Trophoblast cell (in vitro differentiated cells and primary cell): ENCODE measurements at places on chromosomes 7 and 10.

DNA sequence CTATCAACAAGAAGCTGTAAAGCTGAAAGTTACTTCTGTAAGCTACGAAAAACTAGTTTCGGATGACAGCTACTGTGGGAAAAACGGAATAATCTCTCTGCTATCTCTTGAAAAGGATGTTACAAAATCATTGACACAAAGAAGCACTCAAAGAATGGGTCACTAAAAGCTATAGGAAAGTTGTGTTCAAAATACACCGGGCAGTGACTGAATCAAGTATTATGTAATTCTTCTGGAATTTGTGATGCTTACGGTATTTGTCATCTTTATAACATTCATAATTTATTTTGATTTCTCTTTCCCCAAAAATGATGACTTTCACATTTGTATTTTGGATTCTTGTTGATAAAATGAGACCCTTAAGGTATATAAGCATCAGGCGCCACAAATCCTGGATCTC lies 112.1 kb upstream of the KLF6 start:
- DNase-seq: peak; percentile 85

DNA sequence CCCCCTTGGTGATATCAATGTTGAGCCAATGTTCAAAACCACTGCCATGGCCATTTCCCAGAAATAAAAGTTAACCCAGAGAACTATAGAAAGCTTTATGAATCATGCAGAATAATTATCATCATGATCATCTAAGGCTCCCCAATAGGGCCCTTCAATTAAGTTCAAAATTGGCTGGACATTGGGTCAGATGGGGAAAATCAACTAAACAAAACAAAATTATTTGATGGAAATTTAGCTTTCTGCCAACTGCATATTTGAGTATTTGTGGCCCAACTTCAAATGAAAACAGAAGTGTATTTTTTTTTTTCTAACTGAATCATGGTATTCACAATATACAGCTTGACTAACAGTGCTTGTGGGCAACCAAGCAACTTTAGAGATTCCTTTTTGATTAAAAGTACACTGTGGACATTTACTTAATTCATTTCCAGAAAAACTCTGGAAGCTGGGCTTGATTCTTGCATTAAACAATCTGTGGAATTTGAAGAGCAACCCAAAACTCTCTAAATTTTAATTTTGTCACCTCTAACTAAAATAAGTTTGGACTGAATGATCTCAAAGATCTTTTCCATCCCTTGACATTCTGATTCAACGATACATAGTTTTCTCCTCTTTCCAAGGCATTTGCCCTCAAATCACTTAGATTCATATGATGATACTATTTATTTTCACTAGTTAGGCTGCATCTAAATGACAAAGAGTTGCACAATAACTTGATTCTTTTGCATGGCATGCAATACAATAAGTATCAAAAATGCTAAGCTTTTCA lies 203.2 kb downstream of the AHR start:
- DNase-seq: no peak

GRCh38 chr10:22722626-22723169 lies 8.3 kb upstream of the PIP4K2A start:
- no peak for DNase-seq

DNA sequence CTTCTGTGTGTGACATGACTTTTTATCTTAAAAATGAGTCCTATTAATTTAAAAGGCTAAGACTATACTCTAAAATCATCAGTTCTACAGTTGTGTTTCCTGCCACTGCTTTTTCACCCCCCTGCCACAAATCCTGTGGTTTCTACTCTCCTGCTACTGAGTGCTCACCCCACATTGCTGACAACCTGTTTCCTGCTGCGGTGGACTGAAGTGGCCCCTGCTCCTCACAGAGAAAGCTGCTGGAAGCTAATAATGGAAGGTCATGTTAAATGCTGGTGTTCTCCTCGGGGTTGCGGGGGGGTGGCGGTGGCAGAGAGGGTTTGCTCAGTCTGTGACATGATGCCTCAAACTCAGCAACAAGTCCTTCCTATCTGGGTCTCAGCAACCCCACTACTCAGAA lies 113.2 kb upstream of the INHBA start:
- no peak for DNase-seq

GRCh38 chr10:121572859-121573537 lies 25.2 kb downstream of the FGFR2 start:
- DNase-seq: no peak

- no peak for DNase-seq
Measured at GRCh38 chr10:13830385-13830784, 243.6 kb downstream of the PRPF18 start.

DNA sequence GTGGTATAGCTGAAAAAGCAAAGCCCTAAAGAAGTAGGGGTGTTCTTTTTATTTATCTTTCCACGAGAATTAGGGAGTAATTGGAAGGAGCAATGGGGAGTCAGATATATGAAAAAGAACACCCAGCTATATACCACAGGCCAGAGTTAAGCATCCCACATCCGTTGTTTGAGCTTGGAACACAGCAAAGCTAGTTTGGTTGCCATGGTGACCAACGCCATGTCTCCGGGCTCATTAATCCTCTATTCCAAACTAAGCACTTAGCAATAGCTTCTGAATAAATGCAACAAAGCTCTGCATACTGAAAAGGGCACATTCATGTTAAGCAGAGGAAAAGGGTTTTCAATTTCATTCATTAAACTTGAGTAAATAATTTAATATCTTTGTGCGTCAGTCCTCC lies 23.5 kb downstream of the ASB4 start:
- no peak for DNase-seq

DNA sequence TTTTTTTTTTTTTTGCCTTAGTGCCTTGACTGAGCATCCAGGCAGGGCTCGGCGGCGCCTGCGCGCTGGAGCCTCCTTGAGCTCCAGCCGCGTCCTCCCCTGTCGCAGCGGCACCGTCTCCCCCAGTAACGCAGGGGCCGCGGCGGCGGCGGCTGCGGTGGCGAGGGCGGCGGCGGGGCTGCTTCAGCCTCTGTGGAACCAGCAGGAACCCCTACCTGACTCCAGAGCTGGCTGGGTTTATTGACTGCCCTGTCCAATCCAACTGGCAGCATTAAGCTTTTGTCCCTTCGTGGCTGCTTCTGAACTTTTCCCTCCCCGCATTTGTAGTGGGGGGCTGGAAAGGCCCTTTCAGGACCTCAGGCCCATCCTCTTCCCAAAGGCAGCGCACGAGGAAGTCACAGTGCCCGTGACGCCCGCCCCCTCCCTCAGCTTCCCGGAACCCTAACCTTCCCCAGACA lies at the start of gene GPR85:
Gene GPR85 (minus strand): TSS at position 397 of the 458 bp plus-strand sequence. CDS start 2,106 bp downstream, outside the sequence.
- peak; percentile 57 for DNase-seq

DNA sequence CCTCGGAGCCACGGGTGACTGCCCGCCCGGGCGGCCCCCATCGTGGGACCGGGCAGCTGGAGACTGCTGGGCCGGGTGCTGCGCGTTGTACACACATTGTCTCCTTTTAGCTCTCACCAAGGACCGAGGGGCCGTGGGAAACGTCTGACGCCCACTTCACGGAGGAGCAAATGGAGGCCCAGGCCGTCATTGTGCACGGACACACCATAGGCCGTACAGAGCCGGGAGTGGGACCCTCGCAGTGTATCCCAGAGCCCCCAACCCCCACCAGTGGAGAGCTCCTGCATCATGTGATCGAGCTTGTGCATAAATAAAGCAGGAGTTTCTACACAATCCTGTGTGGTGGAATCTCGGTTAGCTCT lies 722 bp downstream of the DENND10 start:
- no peak for DNase-seq

DNA sequence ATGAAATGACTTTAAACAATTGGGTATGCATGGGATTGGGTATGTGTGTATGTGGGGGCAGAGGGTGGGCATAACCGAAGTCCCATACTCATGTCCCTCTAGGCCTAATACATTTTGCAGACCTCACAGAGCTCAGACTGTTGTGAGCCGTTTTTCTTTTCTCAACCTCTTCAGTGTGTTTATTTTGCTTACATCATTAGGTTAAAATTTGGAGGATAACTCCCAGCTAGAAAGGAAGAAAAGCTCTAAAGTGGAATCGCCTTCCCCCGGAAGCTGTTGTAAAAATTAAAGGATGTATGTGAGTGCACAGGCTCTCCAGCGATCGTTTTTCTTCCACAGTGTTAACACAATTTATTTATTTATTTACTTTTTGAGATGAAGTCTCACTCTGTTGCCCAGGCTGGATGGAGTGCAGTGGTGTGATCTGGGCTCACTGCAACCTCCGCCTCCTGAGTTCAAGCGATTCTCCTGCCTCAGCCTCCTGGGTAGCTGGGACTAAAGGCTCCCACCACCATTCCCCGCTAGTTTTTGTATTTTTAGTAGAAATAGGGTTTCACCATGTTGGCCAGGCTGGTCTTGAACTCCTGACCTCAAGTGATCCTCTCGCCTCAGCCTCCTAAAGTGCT lies 1.5 kb upstream of the H2AZ2 start:
- peak; percentile 27 for DNase-seq

DNA sequence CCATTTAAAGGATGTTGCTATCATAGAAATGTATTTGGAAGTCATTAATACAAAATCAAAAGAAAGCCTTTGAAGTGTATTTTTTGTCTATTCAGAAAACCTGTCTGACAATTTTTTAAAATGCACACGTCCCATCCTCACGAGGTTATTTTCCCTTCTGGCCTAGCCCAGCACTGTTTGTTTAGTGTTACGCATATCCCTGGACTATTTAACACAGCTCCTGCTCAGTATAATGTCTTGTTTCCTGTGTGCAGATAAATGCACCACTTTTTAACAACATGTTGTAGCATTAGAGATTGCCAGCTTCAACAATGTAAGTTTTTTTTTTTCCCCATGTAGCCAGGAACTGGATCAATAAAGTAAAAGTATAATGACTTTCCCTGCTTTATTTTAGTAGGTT lies 102.6 kb upstream of the SFMBT2 start:
- no peak for DNase-seq

DNA sequence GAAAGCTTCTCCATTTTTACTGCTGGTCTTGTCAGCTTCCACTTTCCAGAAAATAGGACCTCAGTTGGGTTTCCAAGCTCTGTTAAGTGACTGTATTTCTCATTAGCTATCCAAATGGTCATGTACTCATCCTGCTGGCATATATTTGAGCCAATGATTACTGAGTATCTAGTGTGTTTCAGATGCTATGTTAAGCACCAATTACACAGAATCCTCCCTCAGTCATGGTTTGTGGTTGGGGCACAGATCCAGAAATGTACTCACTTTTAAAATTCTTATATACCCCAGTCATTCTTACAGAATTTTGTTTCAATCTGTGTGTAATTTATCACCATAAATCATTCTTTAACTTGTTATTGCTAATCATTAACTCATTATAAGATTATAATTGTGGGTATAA lies 362.3 kb upstream of the MTPN start:
- DNase-seq: no peak

DNA sequence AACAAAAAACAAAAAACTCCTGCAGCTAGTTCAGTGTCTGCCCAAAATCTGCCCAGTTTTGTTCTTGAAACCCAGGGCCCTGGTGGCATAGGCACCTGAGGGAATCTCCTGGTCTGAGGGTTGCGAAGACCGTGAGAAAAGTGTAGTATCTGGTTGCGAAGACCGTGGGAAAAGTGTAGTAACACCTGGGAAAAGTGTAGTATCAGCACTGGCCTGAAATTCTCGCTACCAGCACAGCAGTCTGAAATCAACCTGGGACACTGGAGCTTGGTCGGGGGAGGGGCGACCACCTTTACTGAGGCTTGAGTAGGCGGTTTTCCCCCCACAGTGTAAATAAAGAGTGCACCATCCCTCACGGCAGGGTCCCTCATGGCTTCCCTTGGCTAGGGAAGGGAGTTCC lies 82.5 kb upstream of the SP4 start:
- DNase-seq: no peak

GRCh38 chr7:115229401-115230105 lies 307.7 kb downstream of the MDFIC start:
- DNase-seq: no peak

GRCh38 chr10:90784771-90785170 lies 73.1 kb downstream of the HTR7 start:
- no peak for DNase-seq

- no peak for DNase-seq
Measured at GRCh38 chr10:46527241-46527811, 29.1 kb downstream of the GPRIN2 start.

GRCh38 chr7:151228024-151228866 lies 1.2 kb upstream of the ABCF2 start:
- no peak for DNase-seq

DNA sequence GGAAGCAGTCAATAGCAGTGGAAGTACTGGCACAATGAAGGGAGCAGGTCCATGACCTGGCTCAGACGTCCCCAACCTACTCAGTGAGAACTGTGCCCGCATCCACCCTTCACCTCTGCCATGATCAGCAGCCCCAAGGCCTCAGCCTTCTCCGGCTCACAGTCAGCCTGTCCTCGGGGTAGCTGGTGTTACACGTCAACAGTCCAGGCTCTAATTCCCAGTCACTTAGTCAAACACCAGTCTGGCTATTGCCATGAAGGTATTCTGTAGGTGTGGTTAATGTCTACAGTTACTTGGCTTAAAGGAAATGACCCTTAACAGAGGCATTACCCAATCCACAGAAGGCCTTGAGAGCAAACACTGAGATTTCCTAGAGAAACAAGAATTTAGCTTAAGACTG lies 49.1 kb downstream of the GRB10 start:
- peak; percentile 96 for DNase-seq

DNA sequence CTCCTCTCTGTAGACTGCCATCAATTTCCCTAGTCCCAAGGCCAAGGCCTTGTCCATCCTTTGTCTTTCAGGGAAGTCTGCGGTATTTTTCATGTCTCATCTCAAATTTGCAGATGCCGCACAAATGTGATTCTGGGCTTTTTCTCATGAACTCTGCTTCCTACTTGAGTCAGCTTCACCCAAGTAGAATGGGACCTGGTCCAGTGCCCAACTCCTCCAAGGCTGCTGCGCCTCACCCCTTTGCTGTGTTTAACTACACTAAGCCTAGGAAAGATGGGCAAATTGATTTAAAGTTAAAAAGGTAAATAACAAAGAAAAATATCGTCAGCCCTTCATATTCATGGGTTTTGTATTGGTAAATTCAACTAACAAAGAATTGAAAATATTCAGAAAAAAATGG lies 1092.6 kb upstream of the AUTS2 start:
- no peak for DNase-seq

- no peak for DNase-seq
Measured at GRCh38 chr10:130656582-130657133, 520.5 kb downstream of the GLRX3 start.

DNA sequence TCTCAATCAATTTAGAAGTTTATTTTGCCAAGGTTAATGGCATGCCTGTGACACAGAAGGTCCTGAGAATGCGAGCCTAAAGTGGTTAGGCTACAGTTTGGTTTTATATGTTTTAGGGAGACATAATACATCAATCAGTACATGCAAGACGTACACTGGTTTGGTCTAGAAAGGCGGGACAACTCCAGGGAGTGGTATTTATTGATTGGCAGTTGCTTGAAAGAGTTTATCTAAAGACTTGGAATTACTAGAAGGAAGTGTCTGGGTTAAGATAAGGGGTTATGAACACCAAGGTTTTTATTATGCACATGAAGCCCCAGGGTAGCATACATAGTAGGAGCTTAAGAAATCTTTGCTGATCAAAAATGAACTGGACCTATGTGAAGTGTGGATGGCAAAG lies 21.5 kb downstream of the NPVF start:
- DNase-seq: no peak
